ENCODE measurements at places on chromosomes 2 and 18. TPM values are rescaled to one million over a fixed set of nuclear protein-coding genes. Genes with fewer than 3 reads are reported as not detected.

GRCh38 chr2:111633643-111634042, 250.3 kb downstream of the ANAPC1 start:
- DNase-seq, result no peak

DNA sequence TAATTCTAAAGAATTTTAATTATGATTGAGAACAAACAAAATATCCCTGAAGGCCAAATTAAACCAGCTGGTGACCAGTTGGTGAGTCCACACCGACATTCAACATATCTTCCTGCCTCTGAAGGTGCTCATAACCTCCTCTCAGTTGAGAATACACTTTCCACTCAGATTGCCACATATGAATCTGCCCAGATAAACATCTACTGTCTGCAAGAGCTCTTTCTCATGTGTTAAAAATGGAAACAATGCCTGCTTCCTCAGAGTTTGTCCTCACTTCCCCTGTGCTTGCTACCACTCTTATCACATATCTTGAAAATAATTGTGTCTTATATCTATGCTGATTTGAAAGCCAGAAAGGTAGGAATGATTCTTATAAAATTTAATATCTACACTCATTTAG, 177.7 kb upstream of the GULP1 start:
- no peak for DNase-seq

The TLX2 gene
- not detected for total RNA-seq

The RBKS gene
- total RNA-seq, result 0.51 TPM

DNA sequence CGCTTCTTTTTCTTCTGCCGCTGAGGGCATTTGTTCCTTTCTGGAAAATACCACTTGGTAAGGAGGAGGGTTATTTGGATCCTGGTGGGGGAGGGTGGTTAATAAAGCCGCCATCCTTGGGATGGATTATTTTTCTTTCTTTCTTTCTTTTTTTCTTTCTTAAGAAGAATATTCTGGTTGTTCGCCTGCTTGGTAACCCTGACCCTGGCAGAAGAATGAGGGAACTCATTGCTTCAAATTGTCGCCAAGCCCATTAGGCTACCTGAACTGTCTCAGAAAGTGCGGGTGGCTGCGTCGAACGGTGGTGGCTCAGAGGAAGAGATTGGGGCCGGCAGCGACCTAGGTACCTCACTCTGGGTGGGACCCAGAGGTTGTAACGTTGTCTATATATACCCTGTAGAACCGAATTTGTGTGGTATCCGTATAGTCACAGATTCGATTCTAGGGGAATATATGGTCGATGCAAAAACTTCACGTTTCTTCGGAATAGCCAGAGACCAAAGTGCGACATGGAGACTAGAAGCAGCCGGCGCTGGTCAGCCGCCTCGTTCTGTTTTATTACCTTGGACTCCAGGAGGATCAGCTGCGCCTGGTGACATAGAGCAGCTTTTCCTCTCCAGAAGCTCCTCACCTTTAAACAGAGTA, 1.3 kb upstream of the HOXD4 start:
- DNase-seq, result no peak

The TXNDC2 gene
- total RNA-seq, result 0.06 TPM

- no peak for DNase-seq
Measured at GRCh38 chr2:106976548-106976947, 90.6 kb upstream of the ST6GAL2 start.

DNA sequence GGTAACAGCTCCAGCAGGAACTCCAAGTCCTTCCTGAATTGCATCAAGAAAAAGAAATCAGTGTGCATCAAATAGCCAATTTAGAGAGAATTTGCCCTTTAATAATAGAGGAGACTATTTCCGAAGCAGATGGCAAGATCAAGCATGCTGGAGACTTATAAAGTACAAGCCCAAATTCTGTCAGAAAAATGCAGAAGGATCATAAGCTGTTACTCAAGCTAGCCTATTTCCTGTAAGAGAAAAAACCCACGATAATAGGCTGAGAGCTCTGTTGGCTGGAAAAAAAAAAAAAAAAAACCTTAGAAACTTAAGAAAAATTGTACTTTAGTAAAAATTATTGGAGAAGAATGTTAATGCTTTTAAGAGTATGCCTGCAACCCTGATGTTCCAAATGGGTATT, 24.4 kb upstream of the ITM2C start:
- no peak for DNase-seq

The TSPYL6 gene
- 0.03 TPM for total RNA-seq

DNA sequence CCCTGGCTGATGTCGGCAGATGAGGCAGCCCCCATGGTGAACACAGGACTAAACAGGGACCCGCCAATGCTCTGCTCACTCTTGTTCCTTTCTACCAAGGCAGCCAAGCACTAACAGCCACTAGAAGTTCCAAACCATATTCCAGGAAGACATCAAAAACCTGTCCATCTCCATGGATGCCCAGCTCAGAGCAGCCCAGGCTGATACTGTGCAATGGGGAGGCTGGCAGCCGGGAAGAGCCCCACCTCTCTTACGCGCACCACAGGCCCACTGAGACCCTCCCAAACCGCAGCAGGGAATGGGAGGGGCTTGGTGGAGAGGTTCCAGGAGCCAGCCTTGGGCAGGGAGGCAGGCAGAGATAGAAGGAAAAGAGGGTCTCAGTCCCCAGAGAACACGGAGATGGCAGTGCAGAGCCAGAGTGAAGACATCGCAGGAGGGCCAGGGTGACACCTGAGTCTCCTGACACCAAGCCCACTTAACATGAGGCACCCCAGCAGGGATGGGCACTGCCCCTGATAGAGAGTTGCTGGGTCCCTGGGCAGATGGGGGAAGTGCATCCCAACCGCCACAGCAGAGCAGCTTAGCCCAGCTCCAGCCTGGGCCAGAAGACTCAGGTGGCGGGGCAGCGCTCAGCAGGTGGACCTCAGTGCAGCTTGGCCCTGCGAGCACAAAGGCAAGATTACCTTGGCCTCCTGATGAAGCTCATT, 3.4 kb downstream of the HS6ST1 start:
- DNase-seq, result no peak

DNA sequence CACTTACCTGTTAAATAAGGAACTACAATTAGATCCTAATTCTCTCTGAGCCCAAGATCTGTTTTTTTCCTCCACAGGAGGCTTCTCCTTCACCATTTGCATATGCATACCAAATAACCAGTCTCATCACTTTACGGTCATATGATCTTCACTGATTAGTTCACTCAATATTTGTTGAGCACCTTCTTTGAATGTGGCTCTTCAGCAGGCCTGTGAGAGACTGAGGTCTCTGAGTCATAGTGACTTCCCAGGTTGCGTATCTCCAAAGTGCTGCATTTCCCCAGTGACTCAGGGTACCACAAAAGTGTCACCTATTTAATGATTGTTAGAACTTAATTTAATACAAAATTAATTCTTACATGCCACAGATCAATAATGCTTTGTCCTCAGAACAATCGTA, 108.8 kb upstream of the TRIB2 start:
- no peak for DNase-seq

Data from SJCRH30 (cell line).